ENCODE measurements at places on chromosomes 5 and 9. TPM values are rescaled to one million over a fixed set of nuclear protein-coding genes. Genes with fewer than 3 reads are reported as not detected.

The LTC4S gene
- 1.4 TPM for total RNA-seq

The RNF130 gene
- 28.6 TPM for total RNA-seq

The C5 gene
- total RNA-seq: 5.1 TPM

The CYLC2 gene
- not detected for total RNA-seq

DNA sequence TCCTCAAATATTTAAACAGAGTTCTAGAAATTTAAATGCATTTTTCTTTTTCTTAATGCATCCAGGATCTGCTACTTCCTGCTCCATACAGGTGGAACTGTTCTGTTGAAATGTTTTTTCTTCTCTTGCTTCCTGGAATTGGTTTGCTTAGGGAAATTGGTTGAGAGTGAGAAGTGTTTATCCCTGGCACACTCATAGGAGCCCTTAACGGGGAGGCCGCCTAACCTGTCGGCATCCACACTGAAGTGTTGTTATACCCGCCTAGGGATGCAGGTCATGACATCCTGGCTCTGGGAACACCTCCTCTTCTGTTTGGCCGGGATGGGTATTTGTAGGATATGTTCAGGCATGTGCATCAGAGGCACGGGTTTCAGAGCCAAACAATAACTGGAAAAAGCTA, 239.7 kb downstream of the GADD45G start:
- H3K27me3 ChIP-seq: no peaks in the 10 kb centered on the region
- H3K4me3 ChIP-seq: no peak overlapping the region
- no peaks in the 10 kb centered on the region for H3K4me1 ChIP-seq
- DNase-seq: no peak

The CAMK4 gene
- total RNA-seq: 0.72 TPM

The SPACA9 gene
- total RNA-seq: 3.6 TPM

DNA sequence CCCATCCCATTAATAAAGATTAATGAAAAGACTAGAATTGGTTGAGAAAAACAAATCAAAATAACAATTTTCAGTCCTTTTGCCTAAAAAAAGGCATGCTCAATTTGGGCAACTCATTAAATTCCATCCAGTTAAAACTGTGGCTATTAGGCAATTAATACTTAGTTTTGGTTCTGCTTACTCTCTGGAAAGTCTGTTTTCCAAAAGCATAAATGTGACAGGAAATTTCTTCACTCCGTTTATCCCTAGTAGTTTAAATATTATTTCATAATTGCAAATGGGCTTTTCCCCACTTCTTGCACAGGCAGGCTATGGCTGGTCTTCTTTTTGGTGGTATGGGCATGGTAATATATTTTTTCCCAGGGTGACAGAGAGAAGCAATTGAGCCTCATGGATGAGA, 373.3 kb upstream of the KLF4 start:
- H3K27me3 ChIP-seq: no peaks in the 10 kb centered on the region
- H3K4me3 ChIP-seq: no peak overlapping the region
- DNase-seq: no peak
- no peaks in the 10 kb centered on the region for H3K36me3 ChIP-seq

DNA sequence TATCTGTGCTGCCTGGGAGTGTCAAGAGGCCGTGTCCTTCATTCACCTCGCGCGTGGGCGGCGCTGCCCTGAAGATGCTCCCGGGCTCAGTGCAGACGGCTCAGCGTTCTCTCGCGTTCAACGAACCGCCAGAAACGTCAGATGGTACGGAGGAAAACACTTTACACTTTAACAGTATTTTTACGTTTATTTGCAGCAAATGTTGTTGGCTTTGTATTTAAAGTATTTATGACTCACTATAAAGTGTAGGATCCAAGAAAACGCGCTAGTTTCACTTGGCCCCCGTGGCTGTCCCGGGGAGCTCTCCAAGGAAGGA, 544 bp upstream of the ERCC6L2 start:
- no peak for DNase-seq
- H3K4me1 ChIP-seq: peaks cover 3% of the 10 kb centered on the region
- no peaks in the 10 kb centered on the region for H3K27me3 ChIP-seq
- no peaks in the 10 kb centered on the region for H3K36me3 ChIP-seq
- no peak overlapping the region for H3K4me3 ChIP-seq
- no peak overlapping the region for H3K27ac ChIP-seq

The SLC34A3 gene
- total RNA-seq: not detected

DNA sequence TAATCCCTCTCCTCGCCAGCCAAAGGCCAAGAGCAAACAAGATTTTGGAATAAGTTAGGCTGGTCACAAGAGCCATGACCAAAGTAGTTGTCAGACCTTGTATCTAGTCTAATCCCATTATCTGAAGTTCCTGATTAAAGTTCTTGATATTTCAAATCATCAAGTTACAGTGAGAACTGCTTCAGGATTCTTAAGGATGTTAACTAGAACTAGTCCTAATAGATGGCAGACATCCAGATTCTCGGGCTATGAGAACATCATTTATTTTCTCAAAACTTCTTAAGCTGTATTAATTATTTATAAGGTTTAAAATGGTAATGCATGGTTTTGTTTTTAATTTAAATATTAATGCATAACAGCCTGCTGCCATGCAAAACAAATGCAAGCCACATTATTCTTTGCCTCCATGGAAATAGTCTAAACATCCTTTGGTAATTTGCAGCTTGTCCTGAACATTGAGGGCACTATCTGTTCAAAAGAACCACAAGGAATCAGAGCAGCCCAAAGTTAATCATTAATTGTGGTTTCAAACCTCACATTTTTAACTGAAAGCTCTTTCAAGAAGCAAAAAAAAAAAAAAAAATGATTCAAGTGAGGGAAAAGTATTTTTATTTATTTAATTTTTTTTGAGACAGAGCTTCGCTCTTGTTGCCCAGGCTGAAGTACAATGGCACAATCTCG, 95.1 kb downstream of the TTC39B start:
- no peak overlapping the region for H3K4me3 ChIP-seq
- no peaks in the 10 kb centered on the region for H3K36me3 ChIP-seq
- peaks cover 9% of the 10 kb centered on the region for H3K4me1 ChIP-seq

The GRPEL2 gene
- total RNA-seq: 34.8 TPM

GRCh38 chr5:73940026-73940425, 314.0 kb downstream of the ARHGEF28 start:
- peak; percentile 46 for DNase-seq
- H3K36me3 ChIP-seq: no peaks in the 10 kb centered on the region
- H3K4me3 ChIP-seq: no peak overlapping the region
- no peak overlapping the region for H3K27ac ChIP-seq
- H3K4me1 ChIP-seq: peaks cover 30% of the 10 kb centered on the region

- DNase-seq: peak; percentile 95
- H3K4me3 ChIP-seq: peak overlapping the region; percentile 80
- peaks cover 36% of the 10 kb centered on the region for H3K4me1 ChIP-seq
- peak overlapping the region; percentile 75 for H3K27ac ChIP-seq
Observed at GRCh38 chr5:61332851-61333320, 828 bp downstream of the ZSWIM6 start.

- no peak overlapping the region for H3K4me3 ChIP-seq
- H3K27me3 ChIP-seq: no peaks in the 10 kb centered on the region
- H3K36me3 ChIP-seq: no peaks in the 10 kb centered on the region
- no peak overlapping the region for H3K27ac ChIP-seq
- DNase-seq: no peak
Observed at GRCh38 chr9:89419978-89420394, 77.9 kb downstream of the SEMA4D start.

The MCC gene
- total RNA-seq: 45.6 TPM

DNA sequence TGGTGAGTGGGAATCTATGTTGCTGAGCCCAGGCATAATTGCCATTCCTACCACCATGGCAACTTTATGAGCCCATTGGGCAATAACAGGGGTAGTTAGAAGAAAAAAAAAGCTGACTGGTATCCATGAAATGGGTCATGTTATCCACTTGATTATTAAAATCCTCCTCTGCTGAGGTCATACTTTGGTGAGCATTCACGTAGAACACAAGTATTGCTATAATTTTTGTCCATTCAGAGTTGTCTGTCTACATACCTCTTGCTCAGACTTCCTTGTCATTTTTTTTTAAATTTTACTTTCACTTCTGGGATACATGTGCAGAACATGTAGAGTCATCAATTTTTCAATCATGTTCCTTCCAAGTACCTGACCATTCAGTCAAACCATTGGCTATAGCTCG, 780.8 kb upstream of the ARRDC3 start:
- no peak overlapping the region for H3K27ac ChIP-seq
- H3K27me3 ChIP-seq: no peaks in the 10 kb centered on the region
- DNase-seq: no peak

DNA sequence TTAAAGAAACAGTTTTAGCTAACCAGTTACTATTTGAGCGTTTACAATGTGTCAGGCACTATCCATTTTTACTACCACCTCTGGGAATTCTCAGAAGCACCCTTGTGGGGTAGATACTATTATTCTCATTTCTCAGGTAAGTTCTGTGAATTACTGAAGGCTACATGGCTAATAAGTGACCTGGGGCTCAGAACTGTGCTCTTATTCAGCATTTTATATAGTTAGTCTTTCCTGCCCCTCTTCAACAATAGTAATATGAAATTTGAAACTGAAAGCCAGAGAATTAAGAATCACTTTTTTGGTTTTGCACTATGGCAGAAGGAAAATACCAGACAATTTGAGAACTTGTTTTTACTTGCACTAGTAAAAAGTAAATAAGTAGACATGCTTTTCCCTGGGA, 11.8 kb downstream of the ELL2 start:
- H3K27ac ChIP-seq: no peak overlapping the region
- no peaks in the 10 kb centered on the region for H3K27me3 ChIP-seq
- peaks cover 5% of the 10 kb centered on the region for H3K4me1 ChIP-seq

The ST8SIA4 gene
- total RNA-seq: 1.4 TPM

DNA sequence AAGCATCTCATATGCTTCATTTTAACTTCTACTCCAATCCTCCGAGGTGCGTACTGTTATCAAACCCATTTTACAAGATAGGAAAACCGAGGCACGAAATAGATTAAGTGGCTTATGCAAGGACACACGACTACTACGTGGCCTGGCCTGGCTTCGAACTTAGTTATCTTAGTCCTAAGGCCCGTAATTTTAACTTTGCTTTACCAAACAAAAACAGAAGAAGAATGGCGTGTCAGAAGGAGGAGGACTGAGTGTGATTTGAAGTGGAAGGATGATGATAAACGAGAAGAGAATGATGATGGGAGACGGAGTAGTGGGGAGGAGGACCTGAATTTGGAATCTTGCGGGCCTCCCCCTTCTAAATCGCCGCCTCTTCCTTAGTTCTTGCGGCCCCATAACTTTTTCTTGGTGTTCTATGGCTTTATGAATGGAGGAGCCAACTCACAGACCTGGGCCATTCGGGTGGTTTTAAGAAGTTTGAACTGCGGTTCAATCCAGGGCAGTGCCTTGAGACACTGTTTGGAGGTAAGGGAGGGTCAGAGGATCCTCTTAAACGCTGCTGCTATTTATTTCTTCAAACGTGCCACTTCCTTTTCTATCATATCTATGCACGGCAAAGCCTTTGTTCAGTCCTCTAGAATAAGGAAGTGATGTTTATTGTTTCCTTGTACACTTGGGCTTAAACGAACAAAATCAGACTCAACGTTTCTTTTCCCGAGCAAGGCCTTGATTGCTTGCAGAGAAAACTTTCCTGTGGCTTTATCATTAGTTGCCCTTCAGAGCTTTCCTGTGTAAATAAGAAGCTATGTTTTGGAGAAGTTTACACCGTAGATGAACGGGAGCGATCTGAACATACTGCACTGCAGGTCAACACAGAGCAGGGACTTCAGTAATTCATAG, 795 bp downstream of the CNOT8 start:
- H3K27me3 ChIP-seq: no peaks in the 10 kb centered on the region
- peaks cover 32% of the 10 kb centered on the region for H3K4me1 ChIP-seq
- H3K27ac ChIP-seq: peak overlapping the region; percentile 92
- H3K4me3 ChIP-seq: peak overlapping the region; percentile 77

- no peaks in the 10 kb centered on the region for H3K36me3 ChIP-seq
- peak; percentile 86 for DNase-seq
- H3K27ac ChIP-seq: no peak overlapping the region
- H3K4me1 ChIP-seq: peaks cover 21% of the 10 kb centered on the region
- H3K4me3 ChIP-seq: peak overlapping the region; percentile 77
Observed at GRCh38 chr5:2752821-2753439, 1.5 kb upstream of the IRX2 start.

GRCh38 chr5:432928-433791, 9.8 kb upstream of the EXOC3 start:
- no peaks in the 10 kb centered on the region for H3K27me3 ChIP-seq
- H3K4me1 ChIP-seq: peaks cover 12% of the 10 kb centered on the region

DNA sequence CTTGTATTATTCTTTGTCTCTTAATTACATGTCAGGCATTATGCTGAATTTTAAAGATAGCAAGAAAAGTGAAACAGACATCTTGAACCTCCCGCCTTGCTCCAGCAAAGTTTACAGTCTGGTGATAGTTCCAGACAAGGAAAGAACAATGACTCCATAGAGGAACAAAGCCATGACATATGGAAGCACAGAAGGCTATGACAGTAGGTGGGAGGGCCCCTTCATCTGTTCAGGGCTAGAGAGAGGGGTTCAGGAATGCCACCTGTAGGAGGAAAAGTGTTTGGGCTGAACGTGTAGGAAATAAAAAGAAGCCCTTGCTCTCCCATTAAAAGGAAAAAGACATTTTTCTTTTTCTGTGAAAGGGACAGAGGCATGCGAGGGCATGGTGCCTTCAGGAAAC, 315.6 kb downstream of the TRIM32 start:
- H3K27ac ChIP-seq: no peak overlapping the region
- no peaks in the 10 kb centered on the region for H3K4me1 ChIP-seq
- H3K27me3 ChIP-seq: no peaks in the 10 kb centered on the region
- H3K36me3 ChIP-seq: no peaks in the 10 kb centered on the region
- no peak for DNase-seq

DNA sequence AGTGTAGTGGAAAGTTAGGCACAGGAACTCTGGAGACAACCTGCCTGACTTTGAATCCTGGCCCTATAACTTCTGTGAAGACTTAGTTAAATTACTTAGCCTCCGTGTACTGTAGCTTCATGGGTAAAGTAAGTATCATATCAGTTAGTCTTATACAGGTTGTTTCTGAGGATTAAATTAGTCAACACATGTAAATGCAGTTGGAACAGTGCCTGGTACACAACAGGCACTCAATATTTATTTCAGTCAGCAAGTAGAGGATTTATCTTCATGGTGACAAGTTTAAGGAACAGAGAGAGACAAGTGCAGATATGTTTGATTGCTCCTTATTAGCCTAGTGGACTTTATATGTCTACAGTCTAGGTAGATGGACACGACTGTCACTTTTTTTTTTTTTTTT, 2.7 kb downstream of the TSLP start:
- peak overlapping the region; percentile 74 for H3K4me3 ChIP-seq
- H3K27ac ChIP-seq: no peak overlapping the region
- peaks cover 26% of the 10 kb centered on the region for H3K4me1 ChIP-seq
- H3K36me3 ChIP-seq: no peaks in the 10 kb centered on the region

The GABRA6 gene
- not detected for total RNA-seq

The TEX48 gene
- not detected for total RNA-seq

- no peaks in the 10 kb centered on the region for H3K36me3 ChIP-seq
Observed at GRCh38 chr5:123651234-123651633, 139.3 kb downstream of the CSNK1G3 start.

The CDKN2B gene
- 50.7 TPM for total RNA-seq

- no peak overlapping the region for H3K4me3 ChIP-seq
- peak; percentile 14 for DNase-seq
- no peaks in the 10 kb centered on the region for H3K27me3 ChIP-seq
- peaks cover 30% of the 10 kb centered on the region for H3K4me1 ChIP-seq
- H3K36me3 ChIP-seq: no peaks in the 10 kb centered on the region
Observed at GRCh38 chr5:159978358-159978757, 30.6 kb upstream of the TTC1 start.

Data from osteoblast (primary cell).